ENCODE measurements at places on chromosomes 3 and 15.

- DNase-seq: no peak
Measured at GRCh38 chr3:146542179-146542578, 2.2 kb downstream of the PLSCR1 start.

- DNase-seq: no peak
Measured at GRCh38 chr15:101277943-101278564, 769 bp upstream of the SELENOS start.

GRCh38 chr3:124741027-124741426, 10.8 kb downstream of the UMPS start:
- DNase-seq: no peak

DNA sequence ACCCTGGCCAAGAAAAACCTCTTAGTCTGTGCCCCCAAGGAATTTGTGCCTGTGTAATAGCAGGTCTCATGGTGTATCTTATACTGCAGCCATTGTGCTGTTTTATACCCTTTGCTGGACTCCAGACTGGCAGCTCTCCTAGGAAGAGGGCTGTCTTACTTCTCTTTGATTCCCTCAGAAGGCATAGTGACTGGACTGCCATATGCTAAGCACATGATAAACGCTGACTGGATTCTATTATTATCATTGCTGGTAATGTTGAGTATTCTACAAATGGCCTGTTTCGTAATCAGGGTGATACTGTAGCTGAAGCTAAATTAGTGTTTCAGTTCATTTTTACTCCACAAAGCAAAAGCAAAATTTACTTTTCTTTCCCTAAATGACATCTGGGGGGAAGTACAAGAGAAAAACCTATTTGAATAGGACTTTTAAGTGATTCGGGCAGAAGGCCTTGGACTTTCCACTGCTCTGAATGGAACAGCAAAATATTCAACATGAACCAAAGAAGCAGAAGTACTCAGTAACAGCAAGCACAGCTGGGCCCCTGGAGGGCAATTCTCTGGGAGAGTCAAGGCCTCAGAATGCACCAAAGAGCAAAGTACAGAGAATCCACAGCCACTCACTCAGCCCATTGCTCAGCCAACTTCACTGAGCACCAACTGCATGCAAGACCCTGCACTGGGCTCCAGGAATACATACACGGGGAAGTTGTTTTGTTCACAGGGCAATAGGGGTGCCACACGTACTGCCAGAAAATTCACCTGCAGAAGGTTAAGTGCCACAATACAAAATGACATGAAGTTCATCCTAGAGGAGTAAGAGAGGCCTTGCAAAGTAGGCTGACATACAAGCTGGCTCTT, 7.9 kb upstream of the BCL2A1 start:
- no peak for DNase-seq

DNA sequence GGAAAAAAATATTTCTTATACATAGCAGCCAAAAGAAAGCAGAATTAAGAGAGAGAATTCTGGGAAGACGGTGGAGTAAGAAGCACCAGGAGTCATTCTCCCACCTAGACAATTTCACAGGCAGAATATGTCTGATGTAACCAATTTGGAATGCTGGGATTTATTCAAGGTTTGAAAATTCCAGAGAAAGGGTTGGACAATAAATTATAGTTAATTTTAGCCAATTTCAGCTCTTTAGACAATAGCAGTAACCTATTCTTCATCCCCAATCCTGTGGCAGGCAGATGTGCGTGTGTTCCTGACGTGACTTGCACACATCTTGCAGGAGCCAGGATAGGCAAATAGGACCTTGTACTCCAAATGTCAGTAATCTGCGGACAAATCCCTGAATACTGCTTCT, 541.0 kb upstream of the NAALADL2 start:
- no peak for DNase-seq

- DNase-seq: no peak
Measured at GRCh38 chr15:63232943-63233342, 43.5 kb downstream of the RAB8B start.

DNA sequence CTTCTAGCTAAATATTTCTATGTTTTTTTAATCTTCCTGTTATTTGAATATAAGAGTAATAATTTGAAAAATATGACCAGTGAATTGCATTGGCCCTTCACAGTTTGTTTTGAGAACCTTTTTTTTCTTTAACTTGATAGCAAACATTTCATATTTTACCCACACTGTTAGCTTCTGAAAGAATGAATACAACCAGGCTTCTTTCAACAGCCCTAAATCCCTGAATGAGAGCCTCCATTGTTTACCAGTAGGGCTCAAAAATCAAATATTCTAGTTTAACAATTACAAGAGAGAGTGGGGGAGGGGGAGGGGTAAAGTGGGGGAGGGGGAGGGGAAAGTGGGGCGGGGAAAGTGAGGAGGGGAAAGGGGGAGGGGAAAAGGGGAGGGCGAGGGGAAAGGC, 14.5 kb upstream of the TOP2B start:
- DNase-seq: no peak

DNA sequence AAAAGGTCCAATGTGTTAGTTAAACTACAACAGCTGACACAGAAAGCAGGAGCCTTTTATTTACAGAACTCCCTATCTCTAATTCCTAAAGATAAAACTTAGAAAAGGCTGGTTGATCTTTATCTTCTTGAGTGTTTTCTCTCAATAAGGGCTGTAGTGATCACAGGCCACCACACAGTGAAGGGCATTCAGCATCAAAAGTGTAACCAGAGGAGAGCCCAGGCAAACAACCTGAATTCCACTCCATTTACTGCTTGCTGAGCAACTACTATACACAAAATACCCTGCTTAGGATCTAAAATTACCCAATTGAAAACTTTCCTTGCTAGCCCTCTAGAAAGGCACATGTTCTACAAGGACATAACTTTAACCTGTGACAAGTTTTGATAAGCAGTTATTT, 122.7 kb downstream of the MEIS2 start:
- no peak for DNase-seq
